Stimulated activated CD8-positive, alpha-beta memory T cell treated with anti-CD3 and anti-CD28 coated beads, Interleukin-2, amount 100 ng/mL, for 1 hour (primary cell): ENCODE measurements at places on chromosomes 6 and 20.

- no peak for DNase-seq
Measured at GRCh38 chr20:34350095-34350494, 13.0 kb upstream of the ITCH start.

DNA sequence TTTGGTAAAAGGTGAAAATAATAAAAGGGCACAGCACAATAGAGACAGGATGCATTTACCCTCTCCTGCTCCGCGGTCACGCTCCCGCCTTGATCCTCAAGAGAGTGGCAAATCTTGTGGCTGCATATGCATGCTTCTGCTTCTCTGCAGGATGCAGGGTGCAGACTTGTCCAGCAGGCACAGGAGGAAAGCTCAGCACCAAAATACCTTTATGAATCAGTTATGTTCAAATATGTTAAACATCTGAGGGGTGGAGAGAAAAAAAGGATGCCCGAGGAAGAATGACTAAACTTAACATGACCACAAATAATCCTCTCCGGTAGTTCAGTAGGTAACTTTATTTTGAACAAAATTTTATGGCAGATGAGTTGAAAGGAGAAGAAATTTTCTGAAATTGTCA is 366.1 kb upstream of the SOX4 start:
- no peak for DNase-seq

GRCh38 chr20:24934101-24934661 is 14.9 kb upstream of the CST7 start:
- DNase-seq: no peak

DNA sequence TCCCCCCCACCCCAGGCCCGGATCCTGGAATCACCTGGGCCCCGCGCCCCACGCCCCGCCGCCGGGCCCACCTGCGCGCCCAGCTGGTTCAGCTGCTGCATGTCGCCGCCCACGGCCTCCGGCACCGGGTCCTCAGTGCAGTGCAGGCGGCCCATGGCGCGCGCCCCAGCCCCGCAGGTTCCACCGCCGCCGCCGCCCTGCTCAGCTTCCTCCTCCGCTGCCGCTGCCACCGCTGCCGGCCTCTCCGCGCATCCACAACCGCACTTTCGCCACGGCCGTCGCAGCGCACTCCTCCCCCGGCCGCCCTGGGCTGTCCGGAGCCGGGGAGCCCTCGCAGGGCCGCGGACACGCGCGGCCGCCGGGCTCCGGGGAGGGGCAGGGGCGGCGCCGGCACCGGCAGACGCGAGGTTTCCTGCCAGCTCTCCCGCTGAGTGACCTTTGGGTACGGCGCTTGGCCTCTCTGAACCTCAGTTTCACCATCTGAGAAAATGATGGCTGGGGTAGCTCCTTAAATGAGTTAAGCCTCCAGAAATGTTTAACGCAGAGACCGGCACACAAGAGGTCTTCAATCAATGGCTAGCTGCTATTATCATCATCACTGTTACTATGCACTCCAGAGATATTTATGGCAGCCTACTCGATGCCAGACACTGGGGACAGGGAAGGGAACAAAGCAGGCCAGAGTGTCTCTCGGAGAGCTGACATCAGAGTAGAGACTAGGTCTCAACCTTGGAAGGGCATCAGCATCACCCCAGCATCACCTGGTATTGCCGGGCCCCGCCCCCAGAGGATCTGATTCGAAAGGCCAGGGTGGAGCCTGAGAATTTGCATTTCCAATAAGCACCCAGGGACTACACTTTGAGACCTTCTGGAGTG is at the start of gene COMMD7:
Gene COMMD7 (minus strand): TSS at position 231 of the 876 bp plus-strand sequence. CDS start 76 bp downstream, at position 155.
- DNase-seq: no peak

GRCh38 chr20:38685271-38685670 is 39.0 kb upstream of the SLC32A1 start:
- no peak for DNase-seq

DNA sequence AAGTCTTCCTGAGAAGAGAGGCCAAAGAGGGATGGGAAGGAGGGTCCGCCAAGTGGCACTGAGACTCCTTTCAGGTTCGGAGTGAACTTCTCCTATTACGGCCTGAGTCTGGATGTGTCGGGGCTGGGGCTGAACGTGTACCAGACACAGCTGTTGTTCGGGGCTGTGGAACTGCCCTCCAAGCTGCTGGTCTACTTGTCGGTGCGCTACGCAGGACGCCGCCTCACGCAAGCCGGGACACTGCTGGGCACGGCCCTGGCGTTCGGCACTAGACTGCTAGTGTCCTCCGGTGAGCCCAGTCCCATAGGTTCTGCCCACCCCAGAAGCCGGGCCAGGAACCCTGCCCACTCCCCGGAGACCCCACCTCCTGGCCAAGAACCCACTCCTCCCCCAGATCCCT is 4.1 kb downstream of the SLC22A7 start:
- DNase-seq: no peak

DNA sequence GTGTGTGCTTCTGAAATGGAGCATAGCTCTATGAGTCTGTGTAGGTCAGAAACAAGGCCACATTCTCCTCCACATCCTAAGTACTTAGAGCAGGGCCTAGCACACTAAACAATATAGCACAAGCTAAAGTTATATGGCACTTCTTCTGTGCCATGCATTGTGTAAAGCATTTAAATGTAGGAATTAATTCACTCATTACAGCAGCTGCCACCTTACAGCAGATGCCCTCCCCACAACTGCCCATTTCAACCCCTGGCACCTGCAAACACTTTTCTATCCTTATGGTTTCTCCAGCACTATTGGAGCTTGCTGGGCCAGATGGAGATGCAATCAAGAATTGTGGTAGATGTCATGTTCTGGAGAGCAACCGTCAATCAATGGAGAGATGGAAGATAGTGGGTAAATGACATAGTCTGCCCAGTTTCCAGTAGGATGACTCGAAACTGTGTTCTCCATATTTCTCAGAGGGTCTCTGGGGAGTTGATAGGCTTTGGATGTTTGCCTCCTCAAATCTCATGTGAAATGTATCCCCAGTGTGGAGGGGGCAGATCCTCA is 373.7 kb downstream of the DOK5 start:
- no peak for DNase-seq

GRCh38 chr6:133814797-133815196 is 74.1 kb upstream of the TCF21 start:
- no peak for DNase-seq
